Stomach (tissue), 19 donors: ENCODE measurements at places on chromosomes 2 and 18. TPM values are rescaled to one million over a fixed set of nuclear protein-coding genes. Genes with fewer than 3 reads are reported as not detected.

Gene TCF23
- total RNA-seq: not detected

GRCh38 chr2:172082944-172083627 lies 2.2 kb upstream of the DLX1 start:
- peaks cover 36% of the 10 kb centered on the region for H3K4me1 ChIP-seq
- H3K27me3 ChIP-seq: peaks cover 84% of the 10 kb centered on the region
- H3K36me3 ChIP-seq: no peaks in the 10 kb centered on the region
- DNase-seq: no peak
- no peak overlapping the region for H3K27ac ChIP-seq

DNA sequence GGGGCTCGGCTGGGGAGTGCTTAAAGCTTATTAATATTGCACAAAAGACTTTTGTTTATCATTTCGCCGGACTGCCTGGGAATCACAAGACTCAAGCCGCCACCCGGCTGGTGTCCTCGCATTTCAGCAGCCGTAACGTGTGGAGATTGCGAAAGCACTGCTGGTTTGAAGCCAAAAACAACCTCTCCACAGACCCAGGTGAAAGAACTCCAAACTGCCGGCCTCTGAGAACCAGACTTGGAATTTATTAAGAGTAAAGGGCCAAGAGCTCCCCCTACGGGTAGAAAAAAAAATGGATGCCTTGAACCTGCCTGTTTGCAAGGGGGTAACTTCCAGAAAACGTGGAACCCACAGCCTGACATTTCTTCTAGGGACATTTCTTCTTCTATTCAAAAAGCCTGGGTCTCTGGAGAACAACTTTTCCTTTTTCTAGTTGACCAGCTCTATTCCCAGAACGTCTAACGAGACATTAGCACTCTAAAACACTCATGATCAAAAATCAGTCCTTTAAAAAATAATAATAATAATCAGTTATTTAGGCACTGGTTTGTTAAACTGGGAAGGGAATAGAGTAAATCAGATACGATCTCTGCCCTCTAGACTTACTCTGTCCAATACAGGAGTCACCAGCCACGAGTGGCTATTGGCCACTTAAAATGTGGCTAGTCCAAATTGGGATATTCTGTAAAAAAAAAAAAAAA lies 216.3 kb downstream of the C1D start:
- peak; percentile 90 for DNase-seq
- no peak overlapping the region for H3K4me3 ChIP-seq
- peak overlapping the region; percentile 50 for H3K27ac ChIP-seq
- no peaks in the 10 kb centered on the region for H3K36me3 ChIP-seq

DNA sequence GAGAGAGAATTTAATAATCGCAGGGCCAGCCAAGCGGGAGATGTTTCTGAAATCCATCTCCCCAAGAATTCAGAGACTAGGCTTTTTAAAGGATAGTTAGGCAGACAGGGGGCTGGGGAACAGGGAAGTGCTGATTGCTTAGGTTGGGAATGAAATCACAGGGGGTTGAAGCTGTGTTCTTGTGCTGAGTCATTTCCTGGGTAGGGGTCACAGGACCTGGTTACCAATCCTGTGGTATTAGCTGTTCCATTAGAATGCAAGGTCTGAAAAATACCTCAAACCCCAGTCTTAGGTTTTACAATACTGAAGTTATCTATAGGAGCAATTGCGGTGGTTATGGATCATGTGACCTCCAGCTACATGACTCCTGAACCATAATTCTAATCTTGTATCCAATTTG lies 4.6 kb downstream of the SP140 start:
- no peaks in the 10 kb centered on the region for H3K36me3 ChIP-seq
- no peak for DNase-seq
- H3K4me3 ChIP-seq: no peak overlapping the region
- no peaks in the 10 kb centered on the region for H3K27me3 ChIP-seq
- no peaks in the 10 kb centered on the region for H3K4me1 ChIP-seq

DNA sequence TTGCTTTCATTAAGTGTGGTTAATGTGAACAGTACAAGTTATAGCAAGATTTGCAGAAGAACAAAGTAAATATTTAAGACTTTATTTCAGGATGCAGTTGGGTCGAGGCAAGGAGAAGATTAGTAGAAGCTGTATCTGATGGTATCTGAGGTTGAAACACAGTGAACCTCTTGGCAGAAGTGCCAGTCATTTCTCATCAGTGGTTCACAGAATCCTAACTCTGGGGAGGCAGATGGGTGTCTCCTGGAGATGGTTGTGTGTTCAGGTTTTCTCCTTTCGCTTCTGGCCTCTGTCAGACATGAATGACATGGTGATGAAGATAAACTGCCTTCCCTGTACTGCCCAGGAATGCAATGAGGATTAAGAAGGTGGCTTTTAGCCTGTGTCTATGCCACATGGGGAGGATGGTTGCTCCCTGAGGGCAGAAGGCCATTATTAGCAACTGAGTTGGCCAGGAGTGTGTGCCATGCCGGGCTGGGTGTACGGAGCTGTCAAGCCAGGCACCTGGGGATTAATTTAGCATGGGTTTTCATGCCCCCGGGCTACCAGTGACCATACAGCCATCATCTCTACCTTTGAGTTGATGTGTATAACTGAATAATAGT lies 28.0 kb downstream of the MGAT5 start:
- no peaks in the 10 kb centered on the region for H3K36me3 ChIP-seq
- no peaks in the 10 kb centered on the region for H3K4me1 ChIP-seq
- no peaks in the 10 kb centered on the region for H3K27me3 ChIP-seq
- no peak for DNase-seq
- no peak overlapping the region for H3K27ac ChIP-seq

Gene ASB18
- total RNA-seq: not detected

Gene BARD1
- total RNA-seq: 74.4 TPM

DNA sequence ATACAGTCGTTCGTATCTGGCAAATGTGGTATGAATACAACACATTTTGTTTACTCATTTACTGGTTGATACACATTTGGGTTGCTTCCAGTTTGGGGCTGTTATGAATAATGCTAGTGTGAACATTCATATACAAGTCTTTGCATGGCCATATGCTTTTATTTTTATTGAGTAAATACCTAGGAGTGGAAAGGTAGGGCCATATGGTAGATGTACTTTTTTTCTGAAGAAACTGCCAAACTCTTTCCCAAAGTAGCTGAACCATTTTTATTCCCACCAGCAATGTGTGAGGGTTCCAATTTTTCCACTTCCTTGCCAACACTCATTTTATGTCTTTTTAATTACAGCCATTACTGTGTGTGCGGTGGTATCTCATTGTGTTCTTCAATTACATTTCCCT lies 496.2 kb upstream of the NRXN1 start:
- no peak overlapping the region for H3K27ac ChIP-seq
- H3K4me3 ChIP-seq: no peak overlapping the region
- no peaks in the 10 kb centered on the region for H3K4me1 ChIP-seq
- DNase-seq: no peak
- H3K36me3 ChIP-seq: no peaks in the 10 kb centered on the region

Gene CDH7
- total RNA-seq: not detected

Gene RUFY4
- not detected for total RNA-seq

DNA sequence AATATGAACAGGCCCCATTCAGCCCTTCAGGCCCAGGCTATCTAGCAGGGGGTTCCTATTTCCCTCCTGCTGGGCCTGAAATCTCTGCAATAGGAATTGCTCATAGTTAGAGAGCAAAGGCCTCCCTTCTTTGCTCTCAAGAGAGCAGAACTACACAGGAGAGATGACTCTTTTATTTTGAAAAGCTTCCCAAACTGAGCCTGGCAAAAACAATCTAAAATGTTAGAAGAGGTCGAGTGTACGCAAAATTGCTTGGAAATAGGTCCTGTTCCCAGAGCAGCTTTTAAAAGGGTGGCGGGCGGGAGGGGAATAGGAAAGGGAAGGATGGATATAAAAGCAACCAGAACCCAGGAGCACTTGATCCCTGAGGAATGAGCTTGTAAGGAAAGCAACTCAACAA lies 68.4 kb upstream of the APCDD1 start:
- H3K4me3 ChIP-seq: no peak overlapping the region
- no peak overlapping the region for H3K27ac ChIP-seq
- no peaks in the 10 kb centered on the region for H3K27me3 ChIP-seq
- no peaks in the 10 kb centered on the region for H3K4me1 ChIP-seq

DNA sequence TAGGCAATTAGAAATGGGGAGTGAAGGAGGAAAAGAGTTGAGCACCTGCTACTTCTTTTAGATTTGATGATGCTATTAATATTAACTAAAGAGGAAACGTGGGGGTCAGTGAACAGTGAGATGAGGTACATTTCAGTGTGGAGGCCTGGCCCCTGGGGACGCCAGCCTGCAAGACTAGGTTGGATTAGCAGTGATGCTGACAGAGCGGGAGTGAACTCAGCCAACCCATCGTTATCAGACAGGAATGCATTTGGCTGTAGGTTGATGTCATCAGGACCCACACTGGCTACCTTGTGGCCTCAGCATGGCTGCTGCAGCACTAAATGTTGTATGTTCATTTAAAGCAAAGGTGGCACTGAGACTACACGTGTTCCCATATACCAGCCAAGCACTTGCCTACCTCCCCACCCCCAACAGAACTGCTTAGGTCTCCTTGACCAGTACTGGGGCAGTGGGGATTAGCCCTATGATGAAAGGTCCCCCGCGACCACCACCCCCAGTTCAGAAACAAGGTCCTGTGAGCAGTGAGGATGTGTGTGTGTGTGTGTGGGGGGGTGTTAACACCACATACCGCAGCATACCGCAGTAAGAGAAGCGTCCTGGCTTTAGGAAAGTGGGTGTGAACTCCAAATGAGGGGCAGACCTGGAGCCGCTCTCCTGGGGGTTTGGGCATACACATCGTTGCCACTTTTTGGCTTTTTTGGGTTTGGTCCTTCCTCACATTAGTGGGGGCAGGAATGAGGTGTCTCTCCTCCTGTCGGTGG lies 26.0 kb downstream of the DGKD start:
- DNase-seq: no peak
- H3K4me3 ChIP-seq: no peak overlapping the region
- H3K27me3 ChIP-seq: no peaks in the 10 kb centered on the region
- H3K4me1 ChIP-seq: peaks cover 37% of the 10 kb centered on the region
- peaks cover 8% of the 10 kb centered on the region for H3K36me3 ChIP-seq

DNA sequence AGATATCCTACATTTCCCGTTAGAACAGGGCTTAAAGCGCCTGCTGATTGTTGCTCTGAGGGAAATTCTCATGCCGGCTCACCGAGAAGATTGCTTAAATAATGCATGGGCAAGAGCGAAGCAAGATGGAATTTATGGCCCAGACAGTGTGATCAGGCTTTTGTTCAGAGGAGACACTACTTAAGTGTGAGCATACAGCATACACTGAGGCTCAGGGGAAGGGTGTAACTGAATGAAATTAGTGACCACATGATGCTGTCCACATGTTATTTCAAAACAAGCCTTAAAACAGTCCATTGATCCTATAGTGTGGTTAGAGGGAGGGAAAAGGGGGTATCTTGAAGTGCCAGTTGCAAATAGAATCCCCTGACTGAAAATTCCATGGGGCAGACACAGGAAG lies 125.5 kb downstream of the RAPGEF4 start:
- H3K27me3 ChIP-seq: no peaks in the 10 kb centered on the region
- no peak overlapping the region for H3K27ac ChIP-seq
- H3K4me1 ChIP-seq: no peaks in the 10 kb centered on the region
- no peak overlapping the region for H3K4me3 ChIP-seq
- no peak for DNase-seq

Gene UGT1A4
- total RNA-seq: 0.73 TPM

GRCh38 chr2:163641986-163642385 lies 93.8 kb downstream of the FIGN start:
- H3K4me3 ChIP-seq: no peak overlapping the region
- no peaks in the 10 kb centered on the region for H3K36me3 ChIP-seq
- DNase-seq: no peak
- no peaks in the 10 kb centered on the region for H3K4me1 ChIP-seq
- no peaks in the 10 kb centered on the region for H3K27me3 ChIP-seq

- no peaks in the 10 kb centered on the region for H3K27me3 ChIP-seq
- no peaks in the 10 kb centered on the region for H3K36me3 ChIP-seq
- no peak overlapping the region for H3K27ac ChIP-seq
- no peak for DNase-seq
- no peak overlapping the region for H3K4me3 ChIP-seq
- no peaks in the 10 kb centered on the region for H3K4me1 ChIP-seq
These were observed 818.7 kb downstream of the BCL11A start for GRCh38 chr2:59734743-59735142.

- peak overlapping the region; percentile 78 for H3K27ac ChIP-seq
- H3K36me3 ChIP-seq: no peaks in the 10 kb centered on the region
- DNase-seq: peak; percentile 52
- no peaks in the 10 kb centered on the region for H3K27me3 ChIP-seq
- H3K4me3 ChIP-seq: no peak overlapping the region
These were observed 181.7 kb upstream of the ETAA1 start for GRCh38 chr2:67215214-67216055.

Gene TRMT61B
- total RNA-seq: 12.2 TPM

Gene NIFK
- total RNA-seq: 19.8 TPM

Gene UGT1A3
- total RNA-seq: not detected

DNA sequence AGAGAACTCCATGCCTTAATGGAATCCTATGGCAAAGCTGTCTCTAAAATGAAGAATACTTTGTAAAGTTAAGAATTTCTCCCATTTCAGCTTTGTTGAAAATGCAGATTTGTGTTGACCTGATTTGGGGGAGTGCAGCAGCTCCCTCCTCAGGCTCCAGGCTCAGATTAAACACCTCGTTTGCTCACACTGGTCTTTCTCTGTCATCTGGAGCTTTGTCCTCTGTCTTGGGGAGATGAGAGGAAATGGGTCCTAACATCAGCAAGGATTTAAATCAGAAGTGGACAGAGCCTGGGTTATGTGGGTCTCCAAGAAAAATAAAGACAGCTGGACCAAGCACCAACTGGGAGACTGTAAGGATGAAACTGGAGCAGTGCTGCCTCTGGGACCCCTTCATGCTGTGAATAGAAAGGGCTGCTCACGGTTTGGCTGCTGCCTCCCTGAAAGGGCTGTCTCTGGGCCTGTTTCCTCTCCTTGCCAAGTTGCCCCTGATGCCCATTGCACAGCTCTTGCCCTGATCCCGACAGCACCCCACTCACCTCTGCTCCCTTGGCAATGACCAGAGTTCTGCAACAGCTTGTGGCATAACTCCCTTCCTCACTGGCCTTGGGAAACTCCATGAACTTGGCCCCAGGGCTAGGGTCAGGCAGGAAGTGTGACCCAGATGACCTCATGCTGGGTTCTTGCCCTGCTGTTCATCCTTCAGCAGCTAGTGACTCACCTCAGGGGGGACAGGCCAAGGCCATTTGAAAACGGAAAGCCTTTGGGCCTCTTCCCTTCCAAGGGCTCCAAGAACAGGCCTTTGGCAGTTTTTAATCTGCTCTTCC lies 197.2 kb downstream of the CYP26B1 start:
- no peak for DNase-seq
- H3K27ac ChIP-seq: no peak overlapping the region
- no peaks in the 10 kb centered on the region for H3K36me3 ChIP-seq
- H3K27me3 ChIP-seq: no peaks in the 10 kb centered on the region

DNA sequence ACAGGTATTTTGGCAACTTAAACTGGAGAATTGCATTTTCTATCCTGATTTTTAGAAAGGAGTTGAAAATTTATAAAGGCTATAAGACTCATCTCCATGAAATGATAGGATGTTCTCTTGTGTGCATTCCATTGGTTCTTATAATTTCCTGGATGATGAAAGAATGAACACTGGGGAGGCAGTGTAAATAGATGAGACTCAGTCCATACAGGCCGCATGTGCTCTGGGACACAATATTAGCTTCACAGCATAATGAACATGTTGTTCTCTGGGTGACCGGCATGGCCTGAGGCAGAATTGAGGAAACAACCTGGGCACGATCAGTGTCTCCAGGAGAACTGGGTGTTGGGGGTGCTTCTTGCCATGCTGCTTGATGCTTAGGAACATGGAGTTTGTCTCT lies 38.8 kb downstream of the AOX1 start:
- no peak overlapping the region for H3K4me3 ChIP-seq
- H3K36me3 ChIP-seq: no peaks in the 10 kb centered on the region
- H3K27ac ChIP-seq: no peak overlapping the region
- H3K27me3 ChIP-seq: no peaks in the 10 kb centered on the region
- H3K4me1 ChIP-seq: no peaks in the 10 kb centered on the region

- H3K4me3 ChIP-seq: no peak overlapping the region
- peaks cover 20% of the 10 kb centered on the region for H3K4me1 ChIP-seq
- no peak for DNase-seq
These were observed 6.0 kb downstream of the GPC1 start for GRCh38 chr2:240441326-240441992.
